A549 treated with AZD2906 at 1 μM for 4 hours (cell line): ENCODE measurements at places on chromosomes 7 and 10. TPM values are rescaled to one million over a fixed set of nuclear protein-coding genes. Genes with fewer than 3 reads are reported as not detected.

HABP2 gene
- total RNA-seq: 0.08 to 0.19 TPM (median 0.10 TPM) in 5 replicates

TUBB8 gene
- total RNA-seq: 0.05 to 0.12 TPM (median 0.07 TPM) in 3 of 5 replicates, not detected in the others

MINDY4 gene
- 2.3 to 2.4 TPM (median 2.3 TPM) in 5 replicates for total RNA-seq

FZD8 gene
- total RNA-seq: 3.2 to 5.4 TPM (median 4.6 TPM) in 5 replicates

TMEM196 gene
- not detected in 5 replicates for total RNA-seq

PARD3 gene
- total RNA-seq: 52.7 to 78.9 TPM (median 54.8 TPM) in 5 replicates

LIPK gene
- total RNA-seq: not detected in 5 replicates

BTAF1 gene
- total RNA-seq: 9.6 to 13.4 TPM (median 12.3 TPM) in 5 replicates

RPEL1 gene
- 0.07 TPM in 2 of 5 replicates, not detected in the others for total RNA-seq

EBLN1 gene
- total RNA-seq: 0.05 to 0.09 TPM in 2 of 5 replicates, not detected in the others

PIP gene
- 0.16 to 0.41 TPM (median 0.29 TPM) in 3 of 5 replicates, not detected in the others for total RNA-seq

CLDN4 gene
- total RNA-seq: 3.4 to 5.2 TPM (median 4.5 TPM) in 5 replicates

PALD1 gene
- total RNA-seq: 5.4 to 7.6 TPM (median 6.5 TPM) in 5 replicates

NRG3 gene
- total RNA-seq: not detected in 5 replicates

C10orf105 gene
- total RNA-seq: not detected in 5 replicates

SKIDA1 gene
- total RNA-seq: 0.76 to 1.1 TPM (median 0.96 TPM) in 5 replicates

CUBN gene
- 0.02 to 0.06 TPM (median 0.05 TPM) in 5 replicates for total RNA-seq

AUTS2 gene
- 3.1 to 4.1 TPM (median 3.8 TPM) in 5 replicates for total RNA-seq

MBL2 gene
- not detected in 5 replicates for total RNA-seq

CH25H gene
- total RNA-seq: 0.51 to 0.77 TPM (median 0.68 TPM) in 5 replicates

SPDYE8 gene
- total RNA-seq: not detected in 5 replicates

CYP17A1 gene
- not detected in 5 replicates for total RNA-seq

PON3 gene
- total RNA-seq: 32.5 to 39.3 TPM (median 39.2 TPM) in 5 replicates

NEBL gene
- 7.9 to 13.0 TPM (median 10.6 TPM) in 5 replicates for total RNA-seq

CCDC146 gene
- 0.47 to 0.77 TPM (median 0.67 TPM) in 5 replicates for total RNA-seq

AS3MT gene
- total RNA-seq: 3.2 to 4.0 TPM (median 3.6 TPM) in 5 replicates

TMEM270 gene
- total RNA-seq: 0.09 to 0.17 TPM (median 0.15 TPM) in 5 replicates

ABCC2 gene
- total RNA-seq: 99.7 to 121 TPM (median 103 TPM) in 5 replicates

GPRIN2 gene
- 29.8 to 43.1 TPM (median 39.4 TPM) in 5 replicates for total RNA-seq

HYAL4 gene
- total RNA-seq: 0.05 TPM in 1 of 5 replicates, not detected in the others

SPDYE16 gene
- total RNA-seq: 0.05 to 0.10 TPM in 2 of 5 replicates, not detected in the others

COL17A1 gene
- total RNA-seq: 1.3 to 2.4 TPM (median 1.8 TPM) in 5 replicates

PAPOLB gene
- not detected in 5 replicates for total RNA-seq

PLXDC2 gene
- 0.01 to 0.06 TPM (median 0.03 TPM) in 5 replicates for total RNA-seq

PTF1A gene
- total RNA-seq: not detected in 5 replicates

CCL24 gene
- total RNA-seq: 0.18 TPM in 1 of 5 replicates, not detected in the others

EEPD1 gene
- 56.7 to 64.3 TPM (median 59.0 TPM) in 5 replicates for total RNA-seq

OPN4 gene
- not detected in 5 replicates for total RNA-seq

LAMB4 gene
- 0.06 to 0.39 TPM (median 0.17 TPM) in 5 replicates for total RNA-seq

EN2 gene
- total RNA-seq: 0.56 to 0.94 TPM (median 0.92 TPM) in 5 replicates

GTF2IRD1 gene
- 17.7 to 25.8 TPM (median 23.6 TPM) in 5 replicates for total RNA-seq

ADIRF gene
- total RNA-seq: 0.19 to 0.30 TPM in 2 of 5 replicates, not detected in the others

CCDC7 gene
- total RNA-seq: 0.52 to 0.82 TPM (median 0.72 TPM) in 5 replicates

CTAGE4 gene
- total RNA-seq: 0.06 TPM in 1 of 5 replicates, not detected in the others

WNT8B gene
- 0.03 TPM in 1 of 5 replicates, not detected in the others for total RNA-seq

TAS2R41 gene
- total RNA-seq: not detected in 5 replicates

VWA2 gene
- 0.03 to 0.06 TPM (median 0.03 TPM) in 4 of 5 replicates, not detected in the other for total RNA-seq

FBXL13 gene
- 0.18 to 0.53 TPM (median 0.40 TPM) in 5 replicates for total RNA-seq

COL28A1 gene
- 0.42 to 1.1 TPM (median 0.57 TPM) in 5 replicates for total RNA-seq
